ENCODE measurements at places on chromosomes 12 and 14. TPM values are rescaled to one million over a fixed set of nuclear protein-coding genes. Genes with fewer than 3 reads are reported as not detected.

GRCh38 chr14:74653386-74654138, 41.5 kb upstream of the LTBP2 start:
- H3K4me1 ChIP-seq: peaks cover 11% of the 10 kb centered on the region
- no peak overlapping the region for H3K27ac ChIP-seq
- H3K27me3 ChIP-seq: no peaks in the 10 kb centered on the region
- peaks cover 12% of the 10 kb centered on the region for H3K36me3 ChIP-seq

DNA sequence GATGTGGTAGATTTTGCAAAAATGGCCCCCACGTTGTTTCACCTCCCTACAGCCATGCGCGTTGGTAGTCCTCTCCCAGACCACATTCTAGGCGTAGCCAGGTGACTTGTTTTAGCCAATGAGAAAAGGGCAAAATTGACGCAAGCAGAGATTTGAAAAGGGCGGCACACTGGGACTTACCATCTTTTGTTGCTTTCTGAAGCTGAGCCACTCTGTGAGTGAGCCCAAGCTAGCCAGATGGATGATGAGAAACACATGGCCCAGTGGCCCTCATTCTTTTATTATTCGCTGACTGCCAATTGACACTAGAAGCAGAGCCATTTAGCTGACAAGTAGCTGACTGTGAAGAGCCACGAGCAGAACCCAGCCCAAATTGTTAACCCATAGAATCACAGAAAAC, 142.0 kb upstream of the GZMB start:
- peaks cover 14% of the 10 kb centered on the region for H3K27me3 ChIP-seq
- H3K36me3 ChIP-seq: no peaks in the 10 kb centered on the region
- no peaks in the 10 kb centered on the region for H3K4me1 ChIP-seq
- no peak overlapping the region for H3K4me3 ChIP-seq
- no peak overlapping the region for H3K27ac ChIP-seq
- DNase-seq: no peak

- peaks cover 8% of the 10 kb centered on the region for H3K36me3 ChIP-seq
- H3K27ac ChIP-seq: no peak overlapping the region
- peaks cover 18% of the 10 kb centered on the region for H3K4me1 ChIP-seq
- peaks cover 10% of the 10 kb centered on the region for H3K27me3 ChIP-seq
- no peak for DNase-seq
Observed at GRCh38 chr12:50287271-50287670, 4.0 kb upstream of the LIMA1 start.

HHIPL1 gene
- total RNA-seq: not detected

CELA1 gene
- not detected for total RNA-seq

DNA sequence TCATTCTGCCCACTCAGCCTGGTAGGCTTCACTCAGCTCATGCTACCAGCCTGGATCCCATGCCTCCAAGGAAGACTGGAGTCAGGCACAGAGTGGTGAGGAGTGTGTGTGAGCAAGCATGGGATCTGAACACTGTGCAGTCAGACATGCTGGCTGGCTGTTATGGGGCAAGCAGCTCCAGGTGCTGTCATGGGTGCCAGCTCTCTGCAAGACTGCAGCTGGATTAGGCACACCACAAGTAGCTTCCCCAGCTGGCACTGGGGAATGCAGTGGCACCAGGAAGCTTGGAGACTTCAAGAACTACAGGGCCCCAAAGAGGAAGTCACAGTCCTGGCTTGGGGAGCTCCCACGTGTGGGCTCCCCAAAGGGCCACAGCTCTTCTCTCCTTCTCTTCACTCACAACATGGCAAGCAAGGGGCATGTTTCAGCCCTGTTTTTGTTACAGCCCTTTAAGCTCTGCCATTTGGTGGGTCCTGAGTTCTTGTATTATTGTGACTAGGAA, 202.5 kb downstream of the VRK1 start:
- H3K4me3 ChIP-seq: no peak overlapping the region
- no peaks in the 10 kb centered on the region for H3K27me3 ChIP-seq
- no peaks in the 10 kb centered on the region for H3K36me3 ChIP-seq
- H3K27ac ChIP-seq: no peak overlapping the region
- H3K4me1 ChIP-seq: no peaks in the 10 kb centered on the region

HCAR2 gene
- 0.52 TPM for total RNA-seq

DNA sequence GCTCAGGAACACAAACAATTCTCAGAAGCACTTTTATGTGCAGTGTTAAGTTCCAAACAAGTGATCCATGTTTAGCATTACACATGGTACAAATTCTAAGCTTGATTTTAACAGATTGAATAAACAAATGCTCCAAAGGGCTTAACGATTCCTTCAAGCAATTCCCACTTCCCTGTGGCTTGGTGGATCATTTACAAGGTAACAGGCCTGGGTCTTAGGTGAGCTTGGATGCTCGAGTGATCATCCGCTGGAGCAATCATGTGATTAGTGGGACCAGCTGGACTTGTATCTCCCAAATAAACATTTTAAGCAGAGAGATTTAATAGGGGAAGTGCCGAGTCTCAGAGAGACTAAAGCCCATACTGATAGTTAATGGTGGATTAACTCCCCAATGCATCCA, 70.7 kb downstream of the CALM1 start:
- no peak overlapping the region for H3K4me3 ChIP-seq
- H3K27ac ChIP-seq: no peak overlapping the region
- DNase-seq: no peak
- peaks cover 3% of the 10 kb centered on the region for H3K27me3 ChIP-seq

- peaks cover 9% of the 10 kb centered on the region for H3K27me3 ChIP-seq
- H3K4me1 ChIP-seq: peaks cover 18% of the 10 kb centered on the region
- peaks cover 2% of the 10 kb centered on the region for H3K36me3 ChIP-seq
- DNase-seq: no peak
- no peak overlapping the region for H3K27ac ChIP-seq
- H3K4me3 ChIP-seq: no peak overlapping the region
Observed at GRCh38 chr12:951176-951575, 1.7 kb upstream of the RAD52 start.

Data from activated T-helper 1 cell treated with anti-CD3 and anti-CD28 coated beads, Interleukin-12 subunit alpha, Interleukin-12 subunit beta, Interleukin-2, Interleukin-4 antibody, amounts not matched to agents 30 ng/mL and 10 ng/mL and 1 ng/mL, durations not matched to agents 14 hours and 24 hours and 36 hours (primary cell).